BE2C (cell line): ENCODE measurements at places on chromosomes 7 and 10.
A peak's percentile ranks its signal among the peaks of the same experiment; 100 is the strongest.

DNA sequence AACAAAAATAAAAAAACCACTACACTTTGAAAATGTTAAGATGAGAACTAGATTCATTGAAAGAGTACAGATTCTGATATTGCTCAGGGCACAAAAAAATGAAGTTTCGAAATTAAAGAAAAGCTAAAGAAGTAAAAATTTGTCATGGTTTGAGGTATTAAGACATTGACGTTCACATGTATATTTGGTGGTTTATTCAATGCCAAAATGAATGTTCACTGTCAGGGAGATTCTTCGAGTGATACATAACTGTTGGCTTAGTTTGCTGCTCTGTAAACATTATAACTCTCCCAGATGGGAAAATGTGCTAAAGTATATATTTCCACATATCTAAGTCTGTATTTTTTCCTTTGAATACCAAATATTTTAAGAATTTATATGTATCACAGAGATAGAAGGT lies 345.0 kb downstream of the SEMA3D start:
- no peak for DNase-seq

- DNase-seq, result no peak
Observed at GRCh38 chr7:71283802-71284201, 151.9 kb downstream of the GALNT17 start.

- no peak for DNase-seq
Observed at GRCh38 chr10:72424561-72424960, 69.8 kb upstream of the DNAJB12 start.

GRCh38 chr10:3822541-3823330 lies 37.7 kb upstream of the KLF6 start:
- DNase-seq, result no peak

DNA sequence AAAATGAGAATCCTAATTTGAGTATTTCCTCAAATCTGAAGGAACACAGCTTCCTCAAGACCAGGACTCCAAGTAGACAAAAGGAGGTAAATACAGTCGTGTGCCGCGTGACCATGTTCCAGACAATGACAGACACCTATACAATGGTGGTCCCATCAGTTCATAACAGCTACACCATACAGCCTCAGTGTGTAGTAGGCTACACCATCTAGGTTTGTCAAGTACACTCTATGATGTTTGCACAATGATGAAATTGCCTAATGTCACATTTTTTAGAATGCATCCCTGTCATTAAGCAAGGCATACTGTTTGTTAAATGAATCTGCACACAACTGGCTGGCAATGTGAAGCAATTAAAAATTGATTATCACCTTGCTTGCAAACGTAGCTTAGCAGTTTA lies 107.9 kb downstream of the PROSER2 start:
- DNase-seq, result no peak

DNA sequence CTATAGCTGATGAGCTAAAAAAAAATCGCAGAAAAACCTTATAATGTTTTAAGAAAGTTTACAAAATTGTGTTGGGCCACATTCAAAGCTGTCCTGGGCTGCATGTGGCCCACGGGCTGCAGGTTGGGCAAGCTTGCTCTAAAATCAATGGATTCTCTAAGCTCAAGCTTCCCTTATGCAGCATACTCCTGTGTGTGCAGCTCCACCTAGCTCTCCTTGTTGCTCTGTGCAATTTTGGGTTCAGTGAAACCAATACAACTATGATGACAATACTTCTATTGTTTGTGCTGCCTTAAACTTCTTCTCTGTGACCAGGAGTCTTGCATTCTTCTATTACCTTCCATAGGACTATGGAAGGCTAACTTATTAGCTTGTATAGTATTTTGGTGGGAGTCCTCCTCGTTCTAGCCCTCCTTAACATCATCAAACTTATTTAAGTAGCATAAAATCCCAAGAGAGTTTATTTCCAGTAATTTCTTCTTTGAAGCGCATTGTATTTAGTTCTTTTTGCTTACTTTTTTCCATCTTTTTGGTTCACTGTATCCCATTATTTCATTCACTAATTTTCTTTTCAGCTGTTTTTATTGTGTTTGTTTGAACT lies 170.9 kb upstream of the SMIM30 start:
- DNase-seq, result no peak

DNA sequence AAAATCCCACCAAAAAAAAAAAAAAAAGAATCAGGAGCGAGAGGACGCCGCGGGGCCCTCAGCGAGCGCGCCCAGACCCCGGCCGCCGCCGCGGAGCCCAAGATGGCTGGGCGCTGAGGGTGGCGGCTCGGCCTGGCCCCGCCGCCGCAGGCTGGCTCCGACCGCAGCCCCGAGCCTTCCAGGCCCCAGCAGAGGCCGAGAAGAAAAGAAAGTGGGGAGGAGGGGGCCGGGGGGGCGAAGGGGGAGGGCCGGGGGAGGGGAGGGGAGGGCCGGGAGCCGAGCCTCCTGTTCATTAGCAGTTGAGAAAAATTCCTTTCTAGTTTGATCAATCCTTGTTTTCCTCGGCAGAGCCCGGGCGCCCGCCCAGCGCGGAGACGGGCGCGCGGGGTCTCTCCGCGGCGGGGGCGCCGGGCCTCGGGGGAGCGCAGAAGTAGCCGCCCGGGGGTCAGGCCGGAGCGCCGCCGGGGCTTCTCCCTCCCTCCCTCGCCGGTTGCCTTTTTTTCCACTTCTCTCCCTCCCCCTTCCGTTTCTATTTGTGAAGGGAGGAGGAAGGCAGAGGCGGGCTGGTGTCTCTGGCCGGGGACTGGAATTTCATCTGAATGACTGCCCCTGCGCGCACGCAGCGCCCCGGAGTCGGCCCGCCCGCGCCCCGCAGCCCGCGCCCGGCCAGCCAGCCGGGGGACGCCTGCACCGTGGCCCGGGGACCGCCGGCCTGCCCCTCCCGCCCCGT lies 778 bp upstream of the TRIM8 start:
- peak; percentile 68 for DNase-seq

DNA sequence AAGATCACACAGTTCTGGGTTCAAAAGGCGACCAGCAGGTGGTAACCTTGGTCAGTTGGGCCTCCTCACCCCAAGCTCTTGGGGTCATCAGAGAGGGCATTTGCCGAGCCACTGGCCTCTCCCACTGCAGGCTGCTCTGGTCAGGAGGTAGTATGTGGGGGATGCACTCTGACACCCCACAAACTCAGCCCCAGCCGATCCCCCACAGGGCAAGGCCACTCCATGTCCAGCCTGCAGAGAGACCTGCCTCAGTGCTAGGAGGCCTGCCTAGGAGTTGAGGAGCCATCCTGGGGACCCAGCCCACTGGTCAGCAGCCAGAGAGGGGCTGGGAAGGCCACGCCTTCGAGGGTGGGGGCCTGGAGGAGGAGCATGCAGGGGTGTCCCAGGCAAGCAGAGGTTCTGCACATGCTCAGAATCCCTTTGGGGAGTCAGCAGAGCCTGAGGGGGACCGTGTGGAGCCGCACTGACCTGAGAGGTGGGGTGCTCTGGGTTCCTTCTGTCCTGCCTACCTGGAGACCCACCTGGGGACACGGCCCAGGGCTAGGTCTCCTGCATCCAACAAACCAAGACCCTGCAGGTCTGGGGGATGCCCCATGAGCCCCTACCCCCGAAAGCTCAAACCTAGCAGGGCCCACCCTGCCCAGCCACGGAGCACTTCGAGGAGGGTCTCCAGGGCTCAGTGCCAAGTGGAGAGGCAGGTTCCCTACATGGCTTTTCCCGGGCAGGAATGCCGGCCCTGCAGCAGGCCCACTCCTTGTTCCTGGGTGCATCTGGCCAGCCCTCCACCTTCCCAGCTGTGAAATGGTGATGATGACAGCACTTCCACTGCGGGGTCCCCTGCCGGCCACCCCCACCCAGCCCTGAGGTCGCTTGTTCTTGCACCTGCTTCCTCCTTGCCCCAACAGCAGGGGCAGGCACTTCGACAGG lies 58.5 kb downstream of the RASGEF1A start:
- peak; percentile 3 for DNase-seq

DNA sequence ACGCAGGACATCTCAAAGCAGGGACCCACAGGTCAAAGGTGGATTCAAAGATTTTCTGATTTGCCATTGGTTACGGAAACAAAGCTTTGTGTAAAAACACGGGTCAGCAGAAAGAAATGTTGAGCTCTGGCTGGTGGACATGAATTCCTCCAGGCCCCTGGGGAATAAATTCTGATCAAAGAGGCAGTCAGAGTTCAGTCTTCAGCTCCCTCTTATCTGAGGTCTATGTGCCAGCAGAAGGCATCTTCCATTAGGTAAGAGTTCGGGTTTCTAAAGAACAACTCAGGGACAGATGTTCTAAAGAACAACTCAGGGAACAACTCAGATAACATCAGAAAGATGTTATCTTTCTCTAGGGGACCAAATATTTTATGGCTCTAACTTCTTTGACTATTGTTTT lies 64.9 kb upstream of the PALS2 start:
- no peak for DNase-seq

DNA sequence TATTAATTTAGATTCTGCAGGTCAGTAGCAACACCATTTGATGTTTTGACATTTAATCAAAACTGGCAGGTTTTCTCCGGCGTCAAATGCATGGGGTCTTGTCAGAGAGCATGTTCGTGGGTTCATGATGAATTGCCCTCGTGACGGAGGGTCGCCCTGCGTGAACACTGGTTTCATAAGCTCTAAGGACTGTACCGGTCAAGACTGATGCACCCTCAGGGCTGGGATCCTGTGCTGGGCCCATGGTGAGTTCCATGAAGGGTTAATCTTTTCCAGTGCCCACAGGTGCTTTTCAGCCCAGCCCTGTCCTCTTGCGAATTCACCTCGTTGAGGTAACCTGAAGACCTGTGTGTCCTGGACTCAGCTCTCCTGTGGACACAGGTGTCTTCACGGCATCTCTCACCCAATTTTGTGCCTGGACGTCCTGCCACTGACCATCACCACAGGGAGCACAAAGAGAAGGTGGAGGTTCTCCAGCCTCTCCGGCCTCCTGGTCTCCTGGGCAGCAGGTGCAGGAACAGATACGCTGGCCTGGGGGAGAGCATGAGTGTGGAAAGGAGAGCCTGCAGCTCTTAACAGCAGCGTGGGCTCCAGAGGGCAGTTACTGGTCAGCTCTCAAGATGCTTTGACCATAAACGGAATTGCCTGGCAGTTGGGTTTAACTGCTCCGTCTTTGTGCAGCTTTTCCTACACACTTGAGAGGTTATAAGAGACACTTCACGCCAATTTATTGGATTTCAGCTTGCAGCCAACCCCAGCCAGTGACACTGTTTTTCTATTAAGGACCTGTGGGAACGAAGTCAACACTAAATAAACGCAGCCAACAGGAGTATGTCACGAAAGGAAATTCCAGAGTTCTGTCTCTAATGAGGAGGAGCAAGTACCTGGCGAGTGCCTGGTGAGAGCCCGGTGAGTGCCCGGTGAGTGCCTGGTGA lies 37.4 kb upstream of the CFAP46 start:
- no peak for DNase-seq

DNA sequence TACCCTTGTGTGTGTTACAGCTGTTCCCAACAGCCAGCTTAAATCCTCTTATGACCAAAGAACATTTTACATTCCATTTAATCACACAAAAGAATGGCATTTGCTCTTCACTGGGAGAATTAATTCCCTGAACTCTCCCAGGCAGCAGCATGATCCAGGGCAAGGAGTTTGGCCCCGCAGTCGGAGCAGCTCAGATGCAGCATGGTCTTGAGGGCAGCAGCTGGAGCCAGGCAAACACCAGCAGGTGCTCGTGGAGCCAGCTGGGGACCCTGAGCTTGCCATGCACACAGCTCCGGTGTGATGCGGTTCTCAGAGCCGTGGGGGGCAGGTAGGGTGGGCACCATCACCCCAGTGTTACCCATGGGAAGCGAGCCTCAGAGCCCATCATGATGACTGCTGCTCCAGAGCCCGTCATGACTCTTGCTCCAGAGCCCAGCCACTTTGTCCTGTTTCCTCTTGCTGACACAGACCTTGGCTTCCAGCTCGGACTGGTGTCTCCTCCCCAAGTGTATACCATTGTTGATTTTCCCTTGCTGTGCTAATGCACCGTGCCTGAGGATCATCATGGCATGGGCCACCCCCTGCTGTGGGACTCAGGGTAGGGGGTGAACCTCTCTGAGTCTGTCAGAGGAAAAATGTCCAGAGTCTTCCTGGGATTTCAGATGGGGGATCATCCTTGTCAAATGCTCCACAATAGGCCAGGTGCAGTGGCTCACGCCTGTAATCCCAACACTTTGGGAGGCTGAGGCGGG lies 75.8 kb downstream of the ZRANB1 start:
- DNase-seq, result no peak

- no peak for DNase-seq
Observed at GRCh38 chr10:113341138-113341537, 211.7 kb upstream of the HABP2 start.

DNA sequence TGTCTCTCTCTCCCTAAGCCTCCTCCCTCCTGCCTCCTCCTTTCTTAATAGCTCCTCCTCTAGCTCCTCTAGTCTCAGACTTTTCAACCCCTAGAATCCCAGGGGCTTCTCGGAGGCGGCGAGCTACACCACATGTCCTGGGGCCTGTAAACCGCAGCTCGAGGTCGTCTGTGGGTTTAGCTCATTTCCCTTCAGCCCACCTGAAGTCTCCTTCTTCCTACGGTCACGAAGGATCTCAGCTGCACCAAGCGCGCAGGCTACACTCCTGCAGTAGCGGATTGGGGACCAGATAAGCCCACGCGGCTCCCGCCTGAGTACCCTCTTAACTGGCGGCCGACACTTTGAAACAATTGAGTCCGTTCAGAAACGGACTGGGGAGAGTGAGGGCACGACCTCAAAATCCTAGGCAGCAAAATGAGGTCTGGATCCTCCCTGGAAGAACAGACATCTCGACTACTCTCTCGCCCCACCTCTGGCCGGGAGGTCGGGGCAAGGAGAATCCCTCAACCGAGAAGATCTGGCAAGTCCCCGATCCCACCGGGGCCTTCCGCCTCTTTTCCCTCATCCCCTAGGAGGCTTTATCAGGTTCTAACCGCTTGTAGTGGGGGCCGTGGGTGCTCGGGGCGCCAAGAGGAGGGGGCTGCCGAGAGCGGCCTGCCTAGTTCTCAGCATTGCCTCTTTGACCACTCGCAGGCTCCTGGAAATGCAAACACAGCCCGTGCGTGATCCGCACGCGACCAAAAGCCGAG lies 1.3 kb upstream of the SORCS3 start:
- no peak for DNase-seq

DNA sequence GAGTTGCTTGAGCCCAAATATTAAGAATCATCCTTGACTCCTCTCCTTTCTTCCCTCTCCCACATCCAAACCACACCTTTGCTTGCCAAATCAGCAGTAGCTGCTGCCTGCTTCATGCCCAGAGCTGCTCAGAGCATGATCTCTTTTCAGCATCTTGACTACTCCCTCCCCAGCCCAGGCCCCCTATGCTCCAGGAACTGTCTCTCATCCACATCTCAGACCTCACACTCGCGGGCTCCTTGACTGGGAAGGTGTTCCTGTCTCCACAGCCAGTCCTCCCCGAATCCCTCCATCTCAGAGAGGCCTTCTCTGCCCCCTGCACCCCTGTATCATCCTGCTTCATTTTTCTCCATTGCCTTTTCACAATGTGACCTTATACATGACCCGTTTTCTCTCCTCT lies 157.0 kb downstream of the DNAJB6 start:
- DNase-seq, result no peak

DNA sequence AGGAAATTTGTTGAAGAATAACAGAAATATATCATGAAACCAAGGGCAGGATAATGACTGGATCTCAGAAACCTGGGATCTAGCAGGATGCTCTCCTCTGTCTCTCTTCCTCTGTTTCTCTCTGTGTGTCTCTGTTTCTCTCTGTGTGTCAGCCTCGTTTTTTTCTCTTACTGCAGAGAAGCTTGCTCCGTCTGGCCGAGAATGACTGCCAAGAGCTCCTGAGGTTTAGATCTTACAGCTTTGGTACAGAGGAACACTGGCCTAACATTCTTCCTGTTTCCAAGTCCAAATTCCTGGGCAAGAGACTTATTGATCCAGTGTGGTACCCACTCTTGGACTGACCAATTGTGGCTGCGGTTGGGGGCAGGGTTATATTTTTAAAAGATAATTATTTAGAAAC lies 564.0 kb downstream of the XPNPEP1 start:
- no peak for DNase-seq
